ENCODE measurements at places on chromosomes 5 and 9.
A peak's percentile ranks its signal among the peaks of the same experiment; 100 is the strongest.

DNA sequence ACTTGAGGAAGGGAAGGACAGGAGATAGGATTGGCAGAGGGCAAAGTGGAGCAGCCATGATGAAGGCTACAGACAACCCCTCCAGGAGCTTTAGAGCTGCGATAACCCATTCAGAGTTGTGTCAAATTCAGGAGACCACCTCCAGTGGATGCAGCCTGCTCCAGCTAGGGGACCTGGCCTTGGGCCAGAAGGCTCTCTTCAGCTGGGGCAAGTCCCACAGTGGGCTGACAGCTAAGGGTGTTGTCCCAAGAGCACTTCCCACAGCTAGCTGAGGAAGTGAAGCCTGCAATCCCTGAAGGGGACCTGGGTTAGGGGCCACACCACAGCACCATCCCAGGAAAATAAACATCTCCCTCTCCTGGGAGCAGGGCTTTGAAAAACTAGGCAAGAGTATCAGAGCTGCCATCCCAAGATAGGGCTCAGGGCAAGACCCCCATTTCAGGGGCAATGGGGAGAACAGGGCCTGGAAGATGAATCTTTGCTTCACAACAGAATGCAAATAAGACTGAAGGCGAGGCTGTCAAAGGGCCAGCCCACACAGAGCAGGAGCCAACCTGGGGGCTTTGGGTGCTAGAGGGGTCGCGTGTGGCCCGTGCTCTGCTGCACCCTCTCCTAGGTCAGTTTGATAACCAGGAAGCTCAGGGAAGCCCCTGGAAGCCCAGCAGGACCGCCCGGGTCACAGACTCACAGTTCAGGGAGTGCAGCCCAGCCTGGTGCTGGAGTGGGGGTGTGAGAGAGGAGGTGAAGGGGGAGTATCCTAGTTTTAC is 19.3 kb upstream of the DAPK1 start:
- no peak for DNase-seq

DNA sequence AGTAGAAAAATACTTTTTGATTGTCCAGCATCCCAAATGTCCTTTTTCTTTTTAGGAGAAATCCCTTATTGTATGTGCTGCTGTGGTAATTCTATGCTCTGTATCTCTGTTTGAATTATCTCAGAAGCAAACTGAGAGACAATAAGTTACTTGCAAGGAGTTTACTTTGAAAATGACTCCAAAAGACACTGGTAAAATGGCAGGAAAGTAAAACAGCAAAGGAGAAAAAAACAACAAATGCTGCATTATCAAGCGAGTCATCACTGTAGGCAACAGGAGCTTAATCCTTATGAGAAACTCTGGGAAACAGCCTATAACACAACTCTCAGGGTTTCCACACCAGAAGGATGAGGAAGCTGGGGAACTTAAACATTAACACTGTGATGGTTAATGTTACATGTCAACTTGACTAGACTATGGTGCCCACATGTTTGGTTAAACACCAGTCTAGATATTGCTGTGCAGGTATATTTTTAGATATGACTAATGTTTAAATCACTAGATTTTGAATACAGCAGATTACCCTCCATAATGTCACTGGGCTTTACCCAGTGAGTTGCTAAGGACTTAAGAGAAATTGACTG is 92.6 kb upstream of the GAS1 start:
- no peak for DNase-seq

DNA sequence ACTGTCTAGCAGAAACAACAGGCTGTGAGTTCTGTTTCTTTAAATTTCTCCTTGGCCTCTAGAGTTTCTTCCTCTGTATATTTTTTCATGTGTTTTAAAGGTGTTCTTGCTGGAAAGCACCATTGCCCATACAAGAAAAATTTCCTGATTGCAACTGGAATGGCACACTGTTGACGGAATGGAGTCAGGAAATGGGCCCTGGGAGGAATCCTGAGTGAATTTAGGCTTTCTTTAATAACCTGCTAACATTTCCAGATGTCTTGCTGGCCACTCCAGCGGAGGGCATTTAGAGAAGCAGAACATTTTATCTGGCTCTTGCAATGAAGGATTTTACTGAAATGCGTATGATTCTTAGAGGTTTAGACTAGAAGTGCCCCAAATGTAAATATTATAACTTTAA is 736.3 kb downstream of the TAF11L14 start:
- DNase-seq = no peak

- DNase-seq = no peak
Observed at GRCh38 chr9:125189011-125189360, 617 bp downstream of the PPP6C start.

DNA sequence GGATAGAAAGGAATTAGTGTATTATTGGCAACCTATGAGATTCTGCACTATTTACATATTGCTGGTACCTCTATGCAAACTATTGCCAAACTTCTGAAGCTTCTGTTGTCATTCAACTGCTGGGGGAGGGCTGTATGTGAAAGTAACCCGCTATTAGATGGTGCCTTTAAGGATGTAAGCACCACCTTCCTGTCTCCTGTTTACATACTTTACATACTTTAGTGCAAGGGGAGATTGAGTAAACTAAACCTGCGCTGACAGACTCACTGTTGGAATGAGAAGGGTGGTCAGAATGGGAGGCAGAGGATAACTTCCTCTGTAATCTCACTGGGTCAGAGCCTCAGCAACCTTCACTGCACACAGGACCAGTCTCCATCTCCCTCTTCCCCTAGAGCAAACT is 123.8 kb downstream of the NR3C1 start:
- DNase-seq = no peak

GRCh38 chr5:177456976-177457851 is 10.6 kb downstream of the PRR7 start:
- peak; percentile 82 for DNase-seq

- DNase-seq = no peak
Observed at GRCh38 chr9:78871452-78872331, 574.8 kb downstream of the PSAT1 start.

DNA sequence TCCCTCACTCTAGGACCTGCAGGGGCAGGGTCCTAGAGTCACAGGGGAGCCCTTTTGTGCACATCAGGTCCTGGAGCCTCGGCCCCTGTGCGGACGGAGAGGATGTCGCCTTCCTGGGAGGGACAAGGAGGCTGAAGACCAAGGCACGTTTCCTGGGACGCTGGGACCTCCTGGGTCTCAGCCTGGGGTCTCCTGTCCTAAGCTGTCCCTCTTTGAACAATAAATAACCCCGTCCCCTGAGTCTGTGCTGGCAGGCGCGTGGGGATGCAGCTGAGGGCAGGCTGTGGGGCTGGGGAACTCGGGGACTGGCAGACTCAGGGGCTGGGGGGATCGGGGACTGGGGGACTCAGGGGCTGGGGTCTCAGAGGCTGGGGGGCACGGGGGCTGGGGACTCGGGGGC is 31.1 kb downstream of the PAEP start:
- DNase-seq = no peak

- no peak for DNase-seq
Observed at GRCh38 chr9:137784641-137785513, 92.7 kb upstream of the CACNA1B start.

DNA sequence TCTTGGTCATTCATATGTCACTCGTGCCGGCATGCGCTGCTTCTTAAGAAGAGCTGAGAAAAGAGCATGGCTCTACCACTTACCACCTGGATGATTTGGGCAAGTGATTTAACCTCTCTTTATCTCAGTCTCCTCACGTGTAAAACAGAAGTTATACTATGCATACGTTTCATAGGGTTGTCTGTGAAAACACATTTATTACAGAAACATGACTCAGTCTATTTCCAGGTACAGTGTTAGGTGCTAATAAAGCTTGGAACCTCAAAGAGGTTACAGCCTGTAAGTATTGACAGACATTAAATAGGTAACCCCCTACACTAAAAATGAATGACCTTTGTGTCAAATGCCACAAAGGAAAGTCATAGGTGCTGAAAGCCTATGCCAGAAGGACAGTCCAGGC is 43.1 kb downstream of the MED27 start:
- DNase-seq = no peak

- DNase-seq = peak; percentile 55
Observed at GRCh38 chr5:35369965-35370790, 139.9 kb upstream of the PRLR start.

DNA sequence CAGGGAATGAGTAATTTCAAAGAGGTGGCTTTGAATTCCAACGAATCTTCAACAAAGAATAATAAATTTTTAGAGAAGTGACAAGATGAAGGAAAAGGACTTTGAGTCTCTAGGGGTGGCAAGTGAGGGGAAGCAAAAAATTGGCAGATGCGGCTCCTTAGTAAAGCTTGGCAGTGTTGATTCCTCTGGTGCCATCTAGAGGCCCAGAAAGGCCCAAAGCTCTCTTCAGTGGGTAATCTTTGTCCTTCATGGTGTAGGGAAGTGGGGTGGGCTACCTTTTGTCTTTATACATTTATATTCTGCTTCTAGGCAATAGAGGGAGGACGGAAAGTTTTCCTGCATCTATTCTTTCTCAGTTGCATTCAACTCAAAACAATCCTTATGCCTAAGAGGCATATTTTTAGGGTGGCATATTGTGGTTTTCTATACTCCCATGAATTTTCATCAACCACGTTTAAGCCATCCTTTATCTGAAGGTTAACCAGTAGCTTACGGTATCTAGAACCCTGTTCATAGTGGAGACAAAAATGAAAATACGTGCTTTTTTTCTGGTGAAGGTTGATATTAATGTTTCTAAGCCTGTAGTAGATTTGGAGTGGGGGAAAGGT is 17.5 kb upstream of the ROPN1L start:
- DNase-seq = peak; percentile 25

GRCh38 chr5:181189363-181189961 is 15.5 kb downstream of the TRIM7 start:
- DNase-seq = no peak

GRCh38 chr9:36632892-36633291 is 60.2 kb downstream of the MELK start:
- DNase-seq = no peak

DNA sequence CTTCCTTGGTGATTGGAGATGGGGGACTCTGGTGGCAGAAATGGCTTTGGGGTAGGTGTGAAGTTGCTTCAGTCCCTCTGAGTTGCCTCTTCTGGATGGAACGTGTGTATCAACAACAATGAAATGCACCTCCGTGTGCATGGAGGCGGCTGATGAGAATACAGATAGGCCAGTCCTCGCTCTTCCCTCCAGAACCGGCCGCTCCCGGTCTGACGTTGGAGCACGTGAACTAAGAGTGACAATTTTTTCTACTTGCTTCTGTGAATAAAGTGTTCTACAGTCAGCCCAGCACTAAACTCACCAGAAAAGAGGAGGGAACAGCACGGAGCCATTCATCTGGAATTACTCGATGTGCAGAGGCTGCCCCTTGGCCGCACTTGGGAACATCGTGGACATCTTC is 90.7 kb downstream of the ANKRD33B start:
- DNase-seq = no peak

GRCh38 chr5:37709020-37709419 is 130.8 kb downstream of the GDNF start:
- DNase-seq = no peak

DNA sequence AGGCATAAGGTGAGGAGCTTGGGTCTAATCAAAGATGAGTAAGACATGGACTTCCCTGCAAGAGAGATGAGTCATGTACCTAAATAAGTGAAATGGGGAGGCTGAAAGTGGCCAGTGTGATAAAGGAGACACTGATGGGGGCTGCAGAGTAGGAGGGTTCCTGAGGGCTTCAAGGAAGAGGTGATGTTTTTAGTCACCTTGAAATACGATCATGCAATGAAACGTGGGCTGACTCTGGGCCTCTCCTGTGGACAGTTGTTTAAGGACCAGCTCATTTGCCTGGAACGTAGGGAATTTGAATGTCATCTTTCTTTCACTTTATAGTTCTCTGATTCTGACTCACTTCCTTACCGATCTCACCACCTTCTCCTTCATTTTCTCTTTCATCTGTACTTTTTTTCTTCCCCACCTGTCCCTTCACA is 49.6 kb upstream of the CPLX2 start:
- no peak for DNase-seq

DNA sequence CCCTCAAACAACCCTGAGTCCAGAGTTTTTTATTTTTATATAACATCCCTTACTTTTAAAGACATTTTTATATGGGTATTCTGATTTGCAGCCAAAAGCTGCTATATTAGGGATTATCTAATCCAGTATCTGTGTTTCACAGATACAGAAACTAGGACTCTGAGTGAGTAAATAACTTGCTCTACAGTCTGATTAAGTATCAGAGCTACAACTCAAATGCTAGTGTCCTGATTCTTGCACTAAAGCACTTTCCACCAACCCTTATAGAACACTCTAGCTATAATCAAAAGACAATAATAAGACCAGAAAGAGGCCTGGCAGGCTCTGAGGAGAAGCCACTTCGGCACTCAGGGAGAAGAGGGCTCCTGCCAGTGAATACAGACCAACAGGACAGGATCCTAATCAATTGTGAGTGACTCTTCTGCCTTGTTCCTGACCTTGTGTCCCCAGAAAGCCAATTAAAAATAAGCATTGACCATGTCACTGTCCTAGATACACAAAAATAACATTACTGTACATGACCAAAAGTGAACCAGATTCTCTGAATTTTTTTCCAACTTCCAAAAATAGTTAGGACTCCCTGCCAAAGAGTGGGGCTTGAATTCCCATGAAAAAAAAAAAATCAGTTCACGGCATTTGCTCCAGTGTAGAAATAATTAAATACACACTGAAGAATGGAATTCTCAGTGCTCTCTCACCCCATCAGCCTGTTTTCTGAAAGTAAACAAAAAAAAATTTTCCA is 63.6 kb upstream of the MAP3K1 start:
- DNase-seq = no peak

- no peak for DNase-seq
Observed at GRCh38 chr5:103247118-103247517, 11.4 kb upstream of the MACIR start.

DNA sequence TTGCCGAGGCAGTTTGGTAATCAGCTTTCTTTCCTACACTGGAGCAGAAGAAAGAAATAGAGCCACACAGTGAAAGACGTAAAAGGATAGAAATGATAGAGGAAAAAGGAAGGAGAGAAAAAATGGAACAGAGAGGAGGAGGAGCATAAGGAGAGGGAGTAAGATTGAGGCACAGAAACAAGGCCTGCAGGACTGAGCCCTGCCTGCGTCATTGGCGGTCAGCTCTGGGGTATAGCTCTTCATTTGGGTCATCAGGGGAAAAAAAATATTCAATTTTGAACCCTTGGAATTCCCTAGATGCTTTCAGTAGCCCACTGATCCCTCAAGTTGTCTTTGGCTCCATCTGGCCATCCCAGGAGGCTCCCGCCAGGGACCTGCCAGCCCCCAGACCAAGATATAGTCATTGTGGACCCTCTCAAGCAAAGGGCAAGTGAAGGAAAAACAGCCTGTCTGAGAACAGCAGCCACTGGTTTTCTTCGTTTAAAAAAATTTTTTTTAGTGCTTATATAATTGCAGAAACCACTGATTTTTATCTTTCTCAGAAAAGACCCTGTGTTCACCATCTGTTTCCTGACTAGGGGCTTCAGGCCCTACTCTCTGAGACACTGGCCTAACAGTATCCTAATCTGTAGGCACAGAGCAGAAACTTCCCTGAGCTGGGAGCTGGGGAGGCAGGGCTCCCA is 31.3 kb upstream of the MATR3 start:
- no peak for DNase-seq

GRCh38 chr9:88781628-88782391 is 209.5 kb upstream of the S1PR3 start:
- no peak for DNase-seq

GRCh38 chr9:89710697-89711096 is 105.9 kb downstream of the GADD45G start:
- DNase-seq = no peak

- DNase-seq = no peak
Observed at GRCh38 chr5:126046846-126047571, 376.2 kb upstream of the GRAMD2B start.
